ENCODE measurements at places on chromosomes 6 and 20. TPM values are rescaled to one million over a fixed set of nuclear protein-coding genes. Genes with fewer than 3 reads are reported as not detected.

DNA sequence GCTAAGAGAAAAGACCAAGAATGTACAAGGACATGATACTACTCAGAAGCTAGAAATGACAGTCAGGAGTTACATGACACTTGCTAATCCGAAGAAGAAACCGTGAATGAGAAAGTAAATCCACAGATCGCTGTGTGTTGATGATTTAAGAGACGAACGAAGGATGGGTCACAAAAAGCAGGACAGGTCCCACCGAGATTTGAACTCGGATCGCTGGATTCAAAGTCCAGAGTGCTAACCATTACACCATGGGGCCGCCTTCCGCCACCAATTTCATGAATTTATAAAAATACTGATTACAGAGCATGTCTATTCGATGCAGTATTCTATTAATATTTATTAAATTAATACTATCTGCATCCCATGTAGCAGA is 54.0 kb upstream of the BTN3A2 start:
- no peak for DNase-seq

- DNase-seq, result no peak
Measured at GRCh38 chr20:31838646-31839292, 6.6 kb downstream of the FOXS1 start.

DNA sequence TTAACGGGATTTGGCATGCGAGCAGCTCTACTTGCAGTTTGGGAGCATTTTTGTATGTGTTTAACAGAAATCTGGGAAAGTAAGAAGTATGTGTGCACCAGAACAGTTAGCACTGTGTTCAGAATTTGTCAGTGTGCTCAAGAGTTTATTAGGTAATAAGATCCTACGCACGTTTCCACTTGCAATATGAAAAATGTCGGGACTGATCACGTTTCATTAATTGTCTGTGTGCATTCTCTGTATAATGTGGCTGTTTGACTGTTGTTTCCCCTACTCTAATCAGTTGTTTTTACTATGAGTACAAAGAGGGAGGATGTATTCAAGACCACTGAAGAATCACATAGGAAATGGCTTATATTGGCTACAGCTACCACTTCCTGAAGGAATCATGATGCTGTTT is 349.7 kb upstream of the POU3F2 start:
- DNase-seq, result no peak

DNA sequence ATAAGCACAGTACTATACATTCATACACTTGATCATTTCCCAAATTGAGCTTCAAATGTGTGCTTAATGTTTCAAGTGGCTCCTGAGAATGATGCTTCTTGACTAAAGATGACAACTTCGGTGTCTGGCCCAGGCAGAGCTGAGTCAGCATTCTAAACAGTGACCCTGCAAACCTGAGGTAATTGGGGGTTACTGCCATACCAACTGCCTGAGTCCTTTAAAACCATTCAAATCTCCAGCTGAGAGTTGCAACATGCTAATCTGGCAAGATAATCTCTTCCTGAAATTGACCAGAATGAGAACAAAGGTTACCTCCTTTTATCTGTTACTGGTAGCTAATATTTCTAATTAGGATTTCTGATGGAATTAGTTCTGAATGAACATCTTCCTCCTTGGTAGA is 8.2 kb downstream of the BACH2 start:
- no peak for DNase-seq

DNA sequence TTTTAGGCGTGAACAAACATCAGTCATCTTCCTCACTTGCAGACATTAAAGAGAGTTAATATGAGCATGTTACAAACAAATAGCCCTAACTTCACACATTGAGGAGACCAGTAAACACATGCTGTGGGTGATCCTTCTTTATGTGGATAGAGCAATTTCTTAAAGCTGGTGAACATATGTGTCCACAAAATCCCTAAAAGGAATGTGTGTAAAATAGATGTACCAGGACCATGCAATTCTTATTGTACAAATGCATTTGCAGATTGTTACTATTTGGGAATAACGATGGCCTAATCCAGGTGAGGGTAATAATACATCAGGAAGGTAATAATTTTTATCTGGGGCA is 228.9 kb downstream of the ALDH8A1 start:
- DNase-seq, result no peak

DNA sequence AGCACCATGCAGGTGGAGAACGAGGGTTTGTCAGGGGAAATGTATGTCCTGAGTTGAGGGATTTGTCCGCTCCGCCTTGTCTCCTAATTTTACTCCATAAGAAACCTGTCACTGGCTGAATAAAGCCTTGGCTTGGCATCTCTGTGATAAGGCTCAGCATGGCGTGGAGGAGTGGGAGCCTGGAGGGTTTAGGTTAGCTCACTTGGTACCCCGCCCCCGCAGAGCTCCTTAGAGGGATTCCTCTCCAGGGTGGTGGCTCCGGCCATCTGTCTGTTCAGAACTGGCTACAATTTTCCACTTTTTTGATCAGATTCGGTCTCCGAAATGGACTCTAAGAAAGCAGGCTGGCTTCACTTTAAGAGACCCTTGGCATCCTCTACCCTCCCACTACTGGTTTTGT is 192.2 kb upstream of the SYNDIG1 start:
- DNase-seq, result no peak

GRCh38 chr6:156791320-156791850 is 14.2 kb downstream of the ARID1B start:
- DNase-seq, result no peak

DNA sequence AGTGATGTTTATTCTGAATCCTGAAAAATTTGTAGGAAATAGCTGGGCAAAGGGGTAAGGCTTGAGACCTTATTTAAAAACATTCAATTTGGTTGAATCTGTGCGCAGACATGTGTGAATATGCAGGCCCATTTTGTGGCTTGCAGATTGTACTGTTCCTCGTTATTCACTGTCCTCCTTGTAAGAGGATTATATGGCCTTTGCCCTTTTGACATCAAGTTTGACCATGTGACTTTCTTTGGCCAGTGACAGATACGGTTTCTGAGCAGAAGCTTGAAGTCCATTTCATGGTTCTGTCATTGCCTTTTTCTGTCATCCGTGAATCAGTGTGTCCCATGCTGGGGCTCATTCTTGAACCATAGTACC is 13.4 kb downstream of the AFDN start:
- no peak for DNase-seq

GRCh38 chr6:147947521-147947920 is 395.1 kb upstream of the SASH1 start:
- DNase-seq, result peak; percentile 44

- no peak for DNase-seq
Measured at GRCh38 chr20:16476032-16476431, 97.2 kb downstream of the KIF16B start.

- DNase-seq, result no peak
Measured at GRCh38 chr6:113495521-113495920, 361.6 kb upstream of the MARCKS start.

- no peak for DNase-seq
Measured at GRCh38 chr20:42150230-42150629, 532.1 kb upstream of the CHD6 start.

DNA sequence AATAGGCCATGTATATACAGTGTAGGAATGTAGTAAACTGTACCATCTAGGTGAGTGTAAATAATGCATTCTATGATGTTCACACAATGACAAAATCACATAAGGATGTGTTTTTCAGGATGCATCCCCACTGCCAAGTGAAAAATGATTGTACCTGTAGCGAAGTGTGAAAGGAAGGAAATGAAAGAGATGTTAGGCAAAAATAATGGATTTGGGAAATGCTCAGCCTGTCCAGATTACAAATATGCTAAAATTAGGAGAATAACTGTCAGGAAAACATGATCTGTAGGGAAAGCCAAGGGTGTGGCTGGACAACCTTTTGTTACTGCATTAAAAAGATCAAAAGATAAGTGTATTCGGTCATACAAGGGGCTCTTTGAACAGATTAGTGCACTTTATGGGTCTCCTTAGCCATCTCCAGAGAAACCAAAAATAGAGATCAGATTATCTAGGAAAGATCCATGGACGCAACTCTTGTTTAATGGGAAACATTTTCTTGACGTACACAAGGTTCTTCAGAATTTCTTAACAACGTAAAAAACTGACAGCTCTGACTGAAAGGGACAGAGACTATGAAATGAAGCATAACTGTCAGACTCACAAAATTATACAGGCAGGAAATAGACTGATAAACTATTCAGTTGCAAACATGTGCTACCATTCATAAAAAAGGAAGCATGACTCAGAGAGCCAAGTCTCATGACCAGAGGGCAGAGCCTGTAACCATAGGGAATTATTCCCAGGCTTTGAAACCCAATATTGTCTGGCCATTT is 253.6 kb upstream of the RAB32 start:
- DNase-seq, result no peak

DNA sequence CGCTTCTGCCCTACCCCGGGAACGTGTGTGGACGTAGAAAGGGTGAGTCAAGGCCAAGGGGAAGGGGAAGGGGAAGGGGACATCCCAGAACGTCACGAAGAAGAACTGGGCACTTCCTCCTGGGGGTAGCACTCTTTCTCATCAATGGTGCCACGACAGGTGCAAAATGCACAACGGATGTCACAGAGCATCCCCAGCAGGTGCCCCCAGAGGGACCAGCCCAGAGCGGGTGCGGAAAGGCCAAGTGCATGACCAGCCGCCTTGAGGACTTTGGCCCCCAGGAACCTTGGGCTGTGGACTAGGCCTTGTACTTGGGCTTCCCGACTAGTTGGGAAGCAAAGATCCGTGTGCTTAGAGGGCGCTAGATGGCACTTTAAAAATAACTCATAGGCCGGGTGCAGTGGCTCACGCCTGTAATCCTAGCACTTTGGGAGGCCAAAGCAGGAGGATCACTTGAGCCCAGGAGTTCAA is 12.1 kb upstream of the SRC start:
- no peak for DNase-seq

GRCh38 chr20:38840053-38840893 is 34.8 kb downstream of the PPP1R16B start:
- no peak for DNase-seq

DNA sequence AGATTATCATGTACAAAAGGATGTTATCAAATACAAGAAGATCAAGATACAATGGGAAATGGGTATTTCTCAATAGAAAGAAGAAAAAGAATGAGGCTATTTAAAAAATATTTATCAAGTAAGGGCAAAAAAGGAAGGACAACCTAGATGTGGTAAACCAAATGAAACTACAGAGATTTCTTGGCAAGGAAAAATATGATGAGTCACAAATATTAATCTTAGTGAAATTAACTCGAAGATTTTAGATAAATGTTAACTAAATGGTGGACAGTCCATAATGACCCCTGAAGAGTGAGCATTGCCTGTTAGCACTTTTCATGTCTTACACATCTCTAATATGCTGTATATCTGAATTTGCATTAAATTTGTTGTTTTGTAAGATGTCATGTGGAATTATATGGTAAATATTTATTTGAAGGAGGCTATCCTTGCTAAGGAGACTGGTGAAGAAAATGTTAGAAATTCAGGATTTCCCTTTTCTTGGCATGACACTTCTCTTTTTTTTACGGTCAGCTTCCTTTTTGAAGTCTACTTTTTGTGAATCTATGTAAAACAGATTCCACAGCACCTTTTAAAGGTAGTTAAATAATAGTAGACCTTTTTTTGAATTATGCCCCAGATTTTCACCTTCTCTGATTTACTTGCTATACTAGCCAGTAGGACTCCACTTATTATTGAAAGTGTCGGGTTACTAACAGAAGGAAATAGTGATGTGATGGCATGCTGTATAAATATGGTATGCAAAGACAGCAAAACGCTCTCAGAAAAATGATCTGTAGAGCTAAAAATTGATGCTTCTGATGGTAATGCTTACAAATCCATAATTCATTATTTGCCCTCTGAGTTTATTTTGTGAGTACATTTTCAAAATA is 120.5 kb downstream of the HIVEP1 start:
- no peak for DNase-seq

DNA sequence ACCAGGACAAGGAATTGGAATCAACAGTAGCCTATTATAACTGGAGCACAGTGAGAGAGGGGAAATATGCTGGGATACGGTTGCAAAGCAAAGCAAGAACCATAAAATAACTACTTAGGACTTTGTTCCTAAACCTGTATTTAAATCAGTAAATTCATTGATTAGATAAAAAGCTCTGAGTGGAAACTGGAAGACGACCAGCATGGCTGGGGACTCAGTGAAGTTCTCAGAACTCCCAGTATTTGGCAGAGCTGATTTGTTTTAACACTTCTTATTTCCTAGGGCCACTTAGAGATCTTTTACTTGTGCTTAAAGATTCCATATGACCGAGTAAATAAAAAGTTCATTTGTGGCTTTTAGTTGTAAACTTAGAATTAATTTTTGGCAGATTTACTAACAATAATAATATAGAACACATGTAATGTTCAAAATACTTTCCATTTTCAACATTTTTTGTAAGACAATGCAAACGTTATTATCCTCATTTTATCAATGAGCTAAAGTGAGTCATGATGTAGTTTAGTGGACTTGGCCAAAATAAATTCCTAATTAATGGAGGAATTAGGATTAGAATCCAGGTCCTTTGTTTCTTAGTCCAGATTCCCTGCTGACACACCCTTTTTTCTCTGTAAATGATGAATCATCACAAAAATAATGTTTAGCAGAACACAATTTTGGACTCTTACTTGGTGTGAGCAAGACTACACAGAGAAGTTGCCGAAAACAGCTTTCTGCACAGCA is 392.9 kb downstream of the GJA1 start:
- DNase-seq, result no peak

DNA sequence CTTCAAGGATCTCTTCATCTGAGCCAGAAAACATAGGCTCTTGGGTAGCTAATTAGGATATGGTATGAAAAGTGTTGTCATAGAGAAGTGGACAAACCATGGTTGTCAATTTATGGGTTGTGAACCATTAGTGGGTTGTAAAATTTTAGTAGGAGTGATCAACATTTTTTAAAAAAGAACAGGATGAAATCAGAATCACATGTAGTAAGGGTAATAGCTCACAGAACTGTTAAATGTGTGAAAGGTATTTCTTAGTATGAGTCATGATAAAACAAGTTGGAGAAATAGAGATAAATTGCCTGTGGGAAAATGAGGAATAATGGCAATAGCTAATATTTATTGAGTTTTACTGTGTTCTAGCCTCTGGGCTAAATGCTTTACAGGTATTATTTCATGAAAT is 113.4 kb downstream of the MAP3K4 start:
- no peak for DNase-seq

GRCh38 chr6:132491303-132491702 is 21.6 kb downstream of the STX7 start:
- no peak for DNase-seq

CLDN20 gene
- total RNA-seq, result 4.4 TPM

DDX43 gene
- total RNA-seq, result 3.0 TPM

RNF182 gene
- total RNA-seq, result not detected

HSPA1L gene
- 0.44 TPM for total RNA-seq

LY6G6F gene
- total RNA-seq, result not detected

PTCRA gene
- not detected for total RNA-seq

RPS6KA2 gene
- total RNA-seq, result 153 TPM

FAM217A gene
- total RNA-seq, result not detected

HCK gene
- 14.9 TPM for total RNA-seq

PMEPA1 gene
- 10.2 TPM for total RNA-seq

ZFAND3 gene
- total RNA-seq, result 47.9 TPM

Measured in tibial nerve (tissue), 4 donors.